A172 (cell line): ENCODE measurements at places on chromosomes 12 and 14. TPM values are rescaled to one million over a fixed set of nuclear protein-coding genes. Genes with fewer than 3 reads are reported as not detected.
A peak's percentile ranks its signal among the peaks of the same experiment; 100 is the strongest.

Gene RNF212B
- total RNA-seq: not detected in 2 replicates

Gene NDRG2
- total RNA-seq: 7.5 and 9.0 TPM in 2 replicates

Gene OR6C74
- total RNA-seq: not detected in 2 replicates

Gene NOS1
- not detected in 2 replicates for total RNA-seq

GRCh38 chr14:45658226-45658916 is 405.4 kb upstream of the MIS18BP1 start:
- DNase-seq: no peak

DNA sequence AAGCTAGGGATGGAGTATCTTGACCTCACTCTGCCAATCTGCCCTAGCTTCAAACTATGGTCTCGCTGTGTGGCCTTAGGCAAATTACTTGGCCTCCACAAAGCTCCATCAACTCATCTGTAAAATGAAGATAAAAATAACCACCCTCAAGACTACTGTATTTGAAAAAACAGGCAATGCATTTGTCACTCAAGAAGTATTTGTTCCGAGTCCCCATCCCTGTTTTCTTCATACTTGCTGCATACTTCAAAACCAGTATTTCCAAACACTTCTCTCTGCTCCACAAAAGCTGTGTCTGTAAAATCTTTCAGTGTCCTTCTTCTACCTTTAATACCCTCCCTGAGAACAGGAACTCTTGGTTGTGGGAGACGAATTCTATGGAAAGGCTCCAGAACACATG is 47.9 kb downstream of the GTF2A1 start:
- DNase-seq: no peak

GRCh38 chr14:106877517-106877916 is 1351.1 kb downstream of the TMEM121 start:
- DNase-seq: no peak

DNA sequence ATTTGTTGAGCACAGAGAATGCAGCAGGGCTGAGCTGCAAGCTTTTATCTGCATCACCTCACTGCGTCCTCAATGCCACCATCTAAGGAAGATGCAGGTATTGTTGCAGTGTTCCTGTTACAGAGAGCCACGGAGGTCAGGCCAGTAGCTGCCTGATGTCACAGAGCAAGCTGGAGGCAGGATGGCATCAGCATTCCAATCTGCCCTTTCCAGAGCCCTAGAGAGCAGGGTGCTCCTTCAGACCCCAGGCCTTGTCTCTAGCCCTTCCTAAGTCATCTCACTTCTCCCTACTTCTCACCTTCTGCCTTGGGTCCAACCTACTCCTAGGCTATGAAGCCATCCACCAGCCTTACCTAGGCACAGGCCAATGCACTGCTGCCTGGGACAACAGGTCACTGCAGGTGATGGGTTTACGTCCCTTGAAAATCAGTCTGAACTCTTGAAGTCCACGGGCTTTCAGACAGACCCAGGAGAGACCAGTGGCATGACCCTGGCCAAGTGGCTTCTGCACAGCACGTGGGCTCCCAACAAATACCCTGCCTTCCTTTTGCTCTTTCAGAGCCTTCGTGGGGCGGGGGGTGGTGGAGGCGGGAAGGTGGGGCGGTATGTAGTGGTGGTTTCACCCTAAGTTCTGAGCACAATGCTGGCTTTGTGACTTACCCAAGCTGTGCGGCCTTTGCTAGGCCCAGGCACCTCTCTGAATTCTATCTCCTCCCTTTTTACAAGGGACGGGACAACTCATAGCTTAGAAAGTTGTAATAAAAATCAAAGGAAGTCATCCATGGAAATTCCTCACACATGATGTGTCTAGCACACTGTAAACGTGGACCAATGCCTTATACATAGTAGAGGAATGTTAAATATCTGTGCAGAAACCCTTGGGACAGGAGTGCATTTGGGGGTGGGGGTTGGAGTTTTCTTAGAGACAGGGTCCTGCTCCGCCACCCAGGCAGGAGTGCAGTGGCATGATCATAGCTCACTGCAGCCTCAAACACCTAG is 136.0 kb downstream of the KSR2 start:
- peak; percentile 64 for DNase-seq

- DNase-seq: no peak
Measured at GRCh38 chr12:92675092-92675865, 27.5 kb upstream of the PLEKHG7 start.

GRCh38 chr14:76867516-76868453 is 41.6 kb downstream of the LRRC74A start:
- DNase-seq: no peak

- no peak for DNase-seq
Measured at GRCh38 chr14:54808326-54809161, 94.1 kb downstream of the GCH1 start.
